ENCODE measurements at places on chromosomes 6 and 20.
A peak's percentile ranks its signal among the peaks of the same experiment; 100 is the strongest.

DNA sequence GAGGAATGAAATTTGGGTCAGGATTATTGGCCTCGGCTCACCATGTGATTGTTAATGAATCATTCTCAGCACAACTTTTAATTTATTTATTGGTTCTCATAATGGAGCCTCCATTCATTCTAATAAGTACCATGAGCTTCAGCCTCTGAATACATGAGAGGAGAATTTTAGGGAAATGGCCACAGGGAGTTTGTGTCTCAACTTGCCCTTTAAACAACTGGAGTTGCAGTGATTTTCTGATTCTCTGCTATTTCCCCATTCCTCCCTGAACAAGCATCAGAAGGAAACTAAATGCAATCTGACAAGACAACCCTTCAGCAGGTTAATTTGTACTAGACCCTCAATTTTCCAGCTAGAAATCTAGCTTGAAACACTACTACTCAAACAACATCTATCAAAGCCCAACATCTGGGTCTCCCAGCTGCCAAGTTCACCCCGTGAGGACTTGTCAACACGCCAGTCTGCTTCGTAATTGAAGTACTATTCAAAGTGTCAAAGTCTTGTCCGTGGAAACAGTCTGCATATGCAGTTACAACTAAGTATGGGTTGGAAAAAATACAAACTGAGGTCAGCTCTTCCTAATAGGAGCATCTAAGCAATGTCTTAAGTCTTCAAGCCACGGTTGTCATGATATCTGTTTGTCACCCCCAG, 235.4 kb downstream of the CDH4 start:
- no peak for DNase-seq

GRCh38 chr6:138659998-138660397, 113.6 kb upstream of the CCDC28A start:
- DNase-seq = no peak

GRCh38 chr6:47715782-47716181, 17.4 kb downstream of the ADGRF4 start:
- no peak for DNase-seq

DNA sequence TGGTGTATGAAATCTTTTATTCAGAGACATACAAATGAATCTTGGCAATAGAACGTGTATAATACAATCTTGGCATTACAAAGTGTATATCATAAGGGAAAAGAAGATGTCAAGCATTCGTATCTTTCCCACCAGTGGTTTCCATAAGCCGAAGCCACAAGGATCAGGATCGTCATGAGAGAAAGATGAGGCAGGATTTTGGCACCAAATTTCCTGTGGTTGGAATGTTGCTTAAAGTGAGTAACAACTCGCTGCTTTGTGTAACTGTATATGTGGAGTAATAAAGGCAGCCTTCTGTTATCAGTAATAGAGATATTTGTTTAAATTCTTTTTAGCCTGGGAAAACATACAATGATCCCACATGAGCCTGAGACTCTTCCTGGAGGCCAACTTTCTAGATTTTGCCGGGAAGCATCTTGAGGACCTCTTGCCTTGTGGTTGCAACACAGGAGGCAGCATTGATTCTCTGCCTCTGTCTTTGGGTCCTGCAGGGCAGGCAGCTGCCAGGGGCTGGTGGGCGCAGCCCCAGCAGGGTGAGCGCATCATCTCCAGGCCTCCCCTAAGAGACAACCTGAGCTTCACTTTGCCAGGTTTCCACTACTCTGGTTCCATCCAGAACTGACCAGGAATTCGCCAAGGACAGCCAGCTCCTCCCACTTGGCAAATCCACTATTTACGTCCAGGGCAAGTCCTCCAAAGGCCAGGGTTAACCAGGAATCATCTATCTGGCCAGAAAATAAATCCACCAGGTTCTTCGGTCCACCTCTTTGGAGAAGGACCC, 230.9 kb upstream of the SULF2 start:
- no peak for DNase-seq

- no peak for DNase-seq
Observed at GRCh38 chr6:1070085-1070521, 241.8 kb upstream of the FOXQ1 start.

GRCh38 chr20:56554869-56555268, 21.8 kb downstream of the FAM209B start:
- DNase-seq = peak; percentile 64

GRCh38 chr20:652615-653109, 338 bp downstream of the SRXN1 start:
- no peak for DNase-seq

- no peak for DNase-seq
Observed at GRCh38 chr6:24755279-24755678, 19.5 kb upstream of the GMNN start.

Data from NCI-H187 treated with DMSO at 0.1 percent for 48 hours (cell line).